ENCODE measurements at places on chromosomes 7 and 10.
A peak's percentile ranks its signal among the peaks of the same experiment; 100 is the strongest.

DNA sequence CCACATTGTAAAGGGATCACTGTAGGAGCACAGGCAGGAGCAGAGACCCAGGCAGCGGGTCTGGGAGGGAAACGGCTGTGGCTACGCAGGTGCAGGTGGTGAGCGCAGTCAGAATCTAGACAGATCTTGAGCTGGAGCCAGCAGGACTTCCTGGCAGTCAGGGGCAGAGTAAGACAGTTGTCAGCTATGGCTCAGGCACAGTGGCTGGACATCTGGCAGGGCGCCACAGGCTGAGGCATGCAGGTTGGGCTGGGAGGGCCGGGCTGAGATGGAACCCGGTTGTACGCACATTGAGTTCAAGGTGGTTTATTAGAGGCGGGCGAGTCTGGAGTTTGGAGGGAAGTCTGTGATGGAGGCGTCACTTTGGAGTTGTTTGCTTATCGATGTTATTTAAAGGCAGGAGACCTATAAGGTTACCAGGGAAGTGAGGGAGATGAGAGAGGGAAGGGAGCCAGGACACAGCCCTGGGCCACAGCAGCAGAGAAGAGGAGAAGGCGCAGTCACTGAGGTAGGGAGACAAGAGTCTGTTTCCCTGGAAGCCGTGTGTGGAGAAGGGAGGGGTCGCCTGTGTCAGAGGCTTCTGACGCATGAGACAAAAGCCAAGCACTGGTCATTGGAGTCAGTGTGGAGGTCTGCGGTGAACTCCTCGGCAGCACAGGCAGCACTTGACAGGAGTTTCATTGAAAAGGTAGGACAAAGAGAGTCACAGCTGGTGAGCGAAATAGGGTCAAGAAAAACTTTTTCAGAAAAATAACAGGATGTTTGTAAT, 73.8 kb downstream of the LANCL2 start:
- DNase-seq: no peak

- DNase-seq: no peak
Measured at GRCh38 chr10:12709521-12709963, 292.0 kb downstream of the CCDC3 start.

- DNase-seq: no peak
Measured at GRCh38 chr10:77197544-77197943, 440.1 kb downstream of the KCNMA1 start.

GRCh38 chr7:131357282-131357880, 29.7 kb downstream of the MKLN1 start:
- no peak for DNase-seq

DNA sequence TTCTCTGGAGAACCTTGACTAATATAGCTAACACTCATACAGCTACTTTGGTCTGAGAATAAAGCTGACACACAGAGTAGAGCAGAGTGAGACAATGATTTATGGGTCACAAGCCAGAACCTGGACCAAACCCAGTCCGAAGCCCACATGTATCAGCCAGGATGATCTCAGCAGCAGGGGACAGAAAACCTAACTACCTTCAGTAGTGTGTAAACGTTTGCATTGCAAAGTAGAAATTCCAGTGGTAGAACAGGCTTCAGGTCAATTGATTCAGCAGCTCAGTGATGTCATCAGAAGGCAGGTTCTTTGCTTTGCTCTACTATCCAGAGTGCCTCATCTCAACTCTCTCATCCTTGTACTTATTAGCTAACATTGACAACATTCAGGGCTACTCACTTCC, 62.5 kb upstream of the PALS2 start:
- DNase-seq: no peak

GRCh38 chr10:1643161-1643907, 94.0 kb downstream of the ADARB2 start:
- peak; percentile 47 for DNase-seq

GRCh38 chr7:47577321-47577919, 4.5 kb downstream of the TNS3 start:
- peak; percentile 29 for DNase-seq

GRCh38 chr7:158054611-158055010, 533.0 kb downstream of the PTPRN2 start:
- no peak for DNase-seq

GRCh38 chr7:29053105-29053872, 93.0 kb downstream of the CPVL start:
- no peak for DNase-seq

DNA sequence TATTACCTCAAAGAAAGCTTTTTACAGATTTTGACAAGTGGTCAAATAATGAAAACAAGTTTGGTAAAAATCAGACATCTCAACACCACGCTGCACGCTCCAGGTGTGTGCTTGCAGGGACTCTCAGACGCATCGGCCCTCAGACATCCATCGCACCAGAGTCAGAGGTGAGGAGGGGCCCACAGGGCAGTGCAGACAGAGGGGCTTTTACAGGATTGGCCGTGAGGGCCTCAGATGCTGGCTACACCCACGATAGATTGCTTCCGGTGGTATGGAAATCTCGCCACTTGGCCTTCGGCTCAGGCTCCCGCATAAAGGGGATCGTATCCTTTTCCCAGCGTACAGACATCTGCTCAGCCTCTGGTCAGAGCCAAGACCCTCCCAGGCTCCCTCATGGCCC, 72.1 kb downstream of the TCERG1L start:
- DNase-seq: no peak

DNA sequence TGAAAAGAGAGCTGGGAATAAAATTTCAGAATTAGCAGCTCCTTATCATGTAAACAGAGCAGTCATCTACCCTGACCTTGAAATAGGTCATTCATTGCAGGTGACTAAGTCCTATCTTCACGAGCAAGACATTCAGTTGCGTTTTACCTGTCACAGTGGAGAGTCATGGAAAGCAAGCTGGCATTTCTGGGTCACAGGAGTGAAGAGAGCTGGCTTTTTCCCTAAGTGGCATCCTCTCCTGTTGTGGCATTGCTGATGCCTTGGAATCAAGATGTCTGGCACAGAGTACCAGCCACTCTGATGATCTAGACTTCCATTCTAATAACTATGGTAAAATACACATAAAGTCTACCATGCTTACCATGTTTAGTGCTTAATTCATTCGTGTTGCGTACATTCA, 70.8 kb downstream of the SCRN1 start:
- DNase-seq: no peak

GRCh38 chr7:135522509-135522908, 12.6 kb upstream of the CNOT4 start:
- no peak for DNase-seq

DNA sequence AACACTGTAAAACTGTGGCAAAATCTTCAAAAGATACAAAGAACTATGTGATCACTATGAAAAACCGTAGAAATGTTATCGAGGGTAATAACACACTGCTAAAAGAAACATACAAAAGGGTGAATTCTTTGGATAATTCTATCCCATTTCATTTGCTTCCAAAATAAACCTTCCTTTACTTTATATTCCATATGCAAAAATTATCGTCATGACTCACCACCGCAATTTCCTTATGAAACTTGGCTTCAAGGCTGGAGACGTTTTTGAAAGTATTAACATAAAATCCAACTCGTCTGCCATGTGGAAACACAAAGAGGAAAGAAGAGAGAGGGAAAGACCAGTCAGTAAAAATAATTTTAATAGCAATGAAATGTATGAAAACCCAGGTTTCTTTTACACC, 165.2 kb downstream of the AMPH start:
- no peak for DNase-seq

DNA sequence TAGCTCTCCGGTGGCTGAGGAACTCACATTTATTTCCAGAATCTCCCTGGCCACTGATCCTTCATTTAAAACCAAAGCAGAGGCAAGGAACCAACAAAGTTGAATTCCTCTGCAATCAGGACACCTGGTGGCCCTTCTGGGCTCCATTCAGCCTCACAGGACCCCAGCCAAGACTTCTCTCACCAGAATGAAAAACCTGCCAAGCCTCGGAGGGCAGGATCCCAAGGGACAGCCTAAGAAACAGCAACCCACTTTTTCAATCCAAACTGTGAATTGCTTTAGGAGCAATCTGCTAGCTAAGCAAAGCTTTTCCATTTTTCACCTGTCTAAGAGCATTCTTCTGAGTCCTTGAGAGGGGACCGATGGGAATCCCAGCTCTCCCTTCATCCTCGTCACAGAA, 34.6 kb downstream of the OAT start:
- no peak for DNase-seq

DNA sequence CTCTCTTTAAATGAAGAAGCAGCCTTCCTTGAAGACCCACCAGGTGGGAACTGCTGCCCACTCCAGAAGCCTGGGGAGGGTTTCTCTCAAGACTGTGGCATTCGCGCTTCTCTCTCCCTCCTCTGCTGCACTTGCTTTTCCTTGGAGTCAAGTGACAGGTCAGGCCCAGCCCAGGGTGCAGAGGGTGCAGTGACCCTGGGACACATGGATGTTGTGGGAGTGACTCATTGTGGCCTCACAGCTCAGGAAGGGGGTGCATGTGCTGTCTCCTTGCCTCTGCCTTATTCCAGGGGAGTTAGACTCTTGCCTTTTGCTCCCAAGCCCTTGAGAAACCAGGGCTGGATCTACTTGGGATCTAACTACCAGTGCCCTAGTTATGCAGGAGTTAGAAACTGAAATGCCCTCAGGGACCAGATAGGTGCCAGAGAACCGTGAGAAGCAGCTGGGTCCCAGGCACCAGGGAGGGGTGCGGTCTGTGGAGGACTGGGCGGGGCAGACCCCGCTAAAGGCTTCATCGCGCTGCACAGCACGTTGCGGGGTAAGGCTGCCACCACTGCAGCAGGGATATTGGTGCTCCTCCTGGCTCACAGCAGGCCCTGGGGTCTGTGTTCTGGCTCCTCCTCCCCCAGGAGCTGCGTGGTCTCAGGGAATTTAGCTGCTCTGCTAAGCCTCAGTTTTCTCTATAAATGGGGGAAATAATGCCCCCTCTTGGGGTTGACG, 11.4 kb downstream of the FAM241B start:
- no peak for DNase-seq

DNA sequence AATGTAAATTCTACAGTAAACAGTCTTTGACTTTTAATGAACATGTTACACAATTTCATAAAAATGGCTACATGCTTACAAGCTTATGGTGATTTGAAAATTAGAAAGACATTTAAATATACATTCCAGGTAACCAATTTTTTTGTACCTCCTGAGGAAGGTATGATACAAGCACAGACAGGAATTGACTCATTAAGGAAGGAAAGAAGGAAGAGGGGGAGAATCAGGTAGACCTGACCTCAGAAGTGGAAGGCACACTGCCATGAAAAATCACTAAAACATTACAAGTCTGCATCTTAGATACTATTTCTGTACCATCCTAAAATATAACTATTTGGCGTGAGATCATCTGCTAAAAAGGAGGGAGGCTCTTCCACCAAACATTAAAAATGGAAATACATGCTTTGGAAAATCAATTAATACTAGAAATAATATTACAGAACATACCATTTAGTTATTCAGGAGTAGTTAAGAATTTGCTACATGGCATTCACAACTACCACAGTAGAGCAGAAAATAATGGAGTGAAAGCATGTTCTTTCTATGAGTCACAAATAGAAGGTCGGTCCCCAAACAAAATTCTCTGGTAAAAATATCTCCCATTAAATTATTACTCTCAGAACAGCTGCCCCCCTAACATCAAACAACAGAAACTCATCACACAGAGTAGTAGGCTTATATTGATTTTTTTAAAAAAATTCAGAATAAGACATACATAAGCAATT, 15.2 kb downstream of the RAB11FIP2 start:
- DNase-seq: no peak

GRCh38 chr7:70068531-70068930, 470.3 kb downstream of the AUTS2 start:
- DNase-seq: no peak

DNA sequence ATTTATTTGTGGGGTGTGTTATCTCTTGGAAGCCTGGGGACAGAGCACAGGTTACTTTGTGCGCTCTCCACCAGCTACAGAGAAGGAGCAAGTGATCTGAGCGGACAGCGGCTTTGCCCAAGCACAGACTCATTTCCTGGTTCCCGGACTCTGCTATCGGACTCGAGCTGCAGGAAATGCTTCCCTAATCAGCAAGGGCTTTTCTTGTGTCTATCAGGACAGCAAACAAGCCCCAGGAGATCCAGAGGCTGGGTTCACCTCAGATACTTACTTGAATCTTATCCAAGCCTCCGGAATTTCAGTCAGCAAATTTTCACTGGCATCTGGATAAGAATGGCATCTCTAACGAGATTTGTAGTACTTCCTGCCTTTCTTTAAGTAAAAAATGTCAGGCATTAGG, 27.8 kb downstream of the MRC1 start:
- no peak for DNase-seq

GRCh38 chr7:104366390-104366789, 38.0 kb downstream of the LHFPL3 start:
- no peak for DNase-seq

Measured in hematopoietic multipotent progenitor cell (in vitro differentiated cells).